HFFc6 (cell line): ENCODE measurements at places on chromosomes 3 and 15. TPM values are rescaled to one million over a fixed set of nuclear protein-coding genes. Genes with fewer than 3 reads are reported as not detected.

DNA sequence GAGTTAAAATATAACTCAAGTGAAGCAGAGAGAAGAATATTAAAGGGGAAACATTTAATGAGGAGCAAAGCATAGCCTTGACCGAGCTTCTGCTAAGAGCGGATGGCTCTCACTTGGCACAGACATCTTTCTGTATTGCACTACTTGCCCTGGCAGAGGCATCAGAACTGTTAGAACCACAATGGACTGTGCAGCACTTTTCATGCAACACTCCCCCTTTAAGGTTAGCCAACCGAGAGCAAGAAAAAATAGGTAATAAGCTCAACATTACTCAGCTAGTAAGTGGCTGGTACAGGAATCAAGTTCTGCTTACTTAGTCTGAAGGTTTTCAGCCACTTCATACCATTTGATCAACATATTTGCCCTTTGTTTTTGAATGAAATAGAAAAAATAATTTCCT is 33.7 kb downstream of the CRTC3 start:
- DNase-seq: no peak

DNA sequence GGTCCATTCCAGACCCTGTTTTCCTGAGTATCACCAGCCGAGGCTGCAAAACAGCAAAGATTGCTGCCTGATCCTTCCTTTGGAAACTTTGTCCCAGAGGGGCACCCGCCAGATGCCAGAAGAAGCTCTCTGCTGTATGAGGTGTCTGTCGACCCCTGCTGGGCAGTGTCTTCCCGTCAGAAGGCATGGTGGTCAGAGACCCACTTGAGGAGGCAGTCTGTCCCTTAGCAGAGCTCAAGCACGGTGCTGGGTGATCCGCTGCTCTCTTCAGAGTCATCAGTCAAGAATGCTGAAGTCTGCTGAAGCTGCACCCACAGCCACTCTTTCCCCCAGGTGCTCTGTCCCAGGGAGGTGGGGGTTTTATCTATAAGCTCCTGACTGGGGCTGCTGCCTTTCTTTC is 1121.2 kb downstream of the NSUN3 start:
- DNase-seq: no peak

- DNase-seq: peak; percentile 32
These were observed at the start of gene MAP6D1 for GRCh38 chr3:183825456-183826161. Gene MAP6D1 (minus strand): TSS chr3:183825577. CDS start chr3:183825547, 30 bp downstream.

DNA sequence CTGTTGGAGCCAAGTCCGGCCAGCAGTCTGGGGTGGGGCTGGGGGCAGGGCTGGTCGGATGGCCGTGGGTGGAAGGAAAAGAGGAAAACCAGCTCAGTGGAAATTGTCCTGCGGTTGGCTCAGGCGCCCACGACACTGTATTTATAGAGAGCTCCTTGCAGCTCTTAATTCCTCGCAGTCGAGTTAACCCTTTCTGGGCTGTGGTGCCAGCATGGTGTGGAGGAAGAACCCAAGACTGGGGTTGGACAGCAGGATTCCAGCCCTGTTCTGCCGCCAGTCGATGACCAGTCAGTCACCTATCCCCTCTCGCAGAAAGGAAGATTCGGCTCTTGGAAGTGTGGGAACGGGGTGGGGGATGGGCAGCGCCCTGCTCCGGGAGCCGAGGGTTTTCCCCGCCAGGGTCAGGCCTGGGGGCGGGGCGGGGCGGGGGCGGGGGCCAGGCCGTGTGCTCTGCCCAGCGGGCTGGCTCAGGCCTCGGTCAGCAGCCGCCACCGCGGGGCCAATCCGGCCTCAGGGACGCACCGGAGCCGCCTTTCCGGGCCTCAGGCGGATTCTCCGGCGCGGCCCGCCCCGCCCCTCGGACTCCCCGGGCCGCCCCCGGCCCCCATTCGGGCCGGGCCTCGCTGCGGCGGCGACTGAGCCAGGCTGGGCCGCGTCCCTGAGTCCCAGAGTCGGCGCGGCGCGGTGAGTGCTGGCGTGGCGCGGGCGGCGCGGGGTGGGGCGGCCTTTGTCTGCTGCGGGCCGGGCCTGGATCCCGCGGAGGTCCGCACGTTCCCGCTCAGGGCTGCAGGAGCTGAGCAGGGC is at the start of gene CD276:
CD276 (plus strand) TSS at position 607 of the 804 bp plus-strand sequence. CDS start 15,257 bp downstream, outside the sequence.
- peak; percentile 67 for DNase-seq

Gene GATA2
- total RNA-seq: 80.0 to 103 TPM (median 99.5 TPM) in 3 replicates

Gene NANOGP8
- total RNA-seq: not detected in 2 replicates

Gene ALDH1L1
- total RNA-seq: not detected in 2 replicates

Gene HLTF
- total RNA-seq: 23.7 to 35.5 TPM (median 32.2 TPM) in 3 replicates

Gene ARHGAP31
- total RNA-seq: 16.6 to 18.0 TPM (median 17.2 TPM) in 3 replicates
